ENCODE measurements at places on chromosomes 11 and 22. TPM values are rescaled to one million over a fixed set of nuclear protein-coding genes. Genes with fewer than 3 reads are reported as not detected.

The TST gene
- polyA plus RNA-seq: 107 TPM

- no peak for DNase-seq
Measured at GRCh38 chr22:48057116-48057835, 1294.8 kb downstream of the TBC1D22A start.

- peak; percentile 65 for DNase-seq
Measured at GRCh38 chr11:72069787-72070251, 10.5 kb downstream of the NUMA1 start.

DNA sequence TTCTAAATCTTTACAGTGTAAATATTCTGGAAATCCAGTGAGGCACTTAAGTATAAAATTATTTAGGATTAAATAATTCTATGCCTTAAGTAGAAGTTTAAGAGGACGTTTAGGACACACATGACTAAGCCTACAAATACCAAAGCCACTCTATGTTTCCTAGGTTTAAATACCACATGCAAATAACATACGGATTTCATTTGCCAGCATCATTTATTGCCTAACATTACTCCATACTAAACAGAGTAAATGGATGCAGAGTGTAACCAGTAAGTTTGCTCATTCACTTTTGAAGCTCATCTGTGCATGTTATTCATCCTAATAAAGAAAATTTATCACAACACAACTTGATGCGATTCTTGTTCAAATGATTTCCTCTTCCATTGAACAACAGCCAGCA is 4.1 kb downstream of the BDNF start:
- no peak for DNase-seq

The GSTT2 gene
- 0.22 TPM for polyA plus RNA-seq

GRCh38 chr11:93591247-93591898 is 48.2 kb upstream of the SMCO4 start:
- DNase-seq: no peak

DNA sequence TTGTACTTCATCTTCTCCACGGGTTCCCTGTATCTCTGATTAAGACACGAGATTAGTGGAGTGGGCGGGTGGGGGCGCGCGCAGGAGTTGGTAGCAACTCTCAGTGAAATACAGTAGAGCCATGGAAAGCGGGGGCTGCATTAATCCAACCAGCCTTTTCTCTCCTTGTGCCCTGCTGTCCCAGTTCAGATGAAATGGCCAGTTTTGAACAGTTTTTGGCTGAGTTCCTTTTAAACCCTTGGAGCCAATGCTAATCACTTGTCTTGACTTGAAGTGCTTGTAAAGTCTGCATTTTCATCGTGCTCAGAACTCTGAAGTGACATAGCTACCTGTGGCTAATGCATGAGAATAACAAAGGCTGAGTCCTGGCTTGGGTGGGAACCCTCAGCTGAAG is 734 bp upstream of the TMEM123 start:
- DNase-seq: no peak

The POU2AF2 gene
- polyA plus RNA-seq: 0.26 TPM

The OR6A2 gene
- not detected for polyA plus RNA-seq

DNA sequence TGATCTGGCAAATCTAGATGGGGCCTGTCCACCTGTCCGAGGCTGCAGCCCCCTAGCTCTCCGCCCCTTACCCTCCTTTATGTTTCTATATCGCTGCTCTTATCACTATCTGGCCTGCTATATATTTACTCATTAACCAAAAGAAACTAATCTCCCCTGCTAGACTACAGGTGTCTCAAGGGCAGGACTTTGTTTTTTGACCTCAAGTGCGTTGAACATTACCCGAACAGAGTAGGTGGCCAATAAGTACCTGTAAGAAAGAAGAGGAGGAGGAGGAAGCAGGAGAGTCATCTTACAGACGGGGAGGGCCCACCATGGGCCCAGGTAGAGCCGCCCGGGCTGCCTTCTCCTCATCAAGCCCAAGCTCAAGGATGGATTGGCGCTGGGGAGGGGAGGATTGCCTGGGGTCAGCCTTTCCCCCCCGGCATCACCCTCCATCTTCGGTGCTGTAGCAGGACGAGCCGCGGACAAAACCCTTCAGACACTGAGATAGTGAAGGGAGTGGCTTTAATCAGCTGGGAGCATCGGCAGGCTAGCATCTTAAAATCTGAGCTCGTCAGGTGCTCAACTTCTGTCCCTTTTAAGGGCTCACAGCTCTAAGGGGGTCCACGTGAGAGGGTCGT is 1.2 kb upstream of the P2RY6 start:
- no peak for DNase-seq

- peak; percentile 64 for DNase-seq
Measured at GRCh38 chr11:132605825-132606570, 926.3 kb downstream of the OPCML start.

DNA sequence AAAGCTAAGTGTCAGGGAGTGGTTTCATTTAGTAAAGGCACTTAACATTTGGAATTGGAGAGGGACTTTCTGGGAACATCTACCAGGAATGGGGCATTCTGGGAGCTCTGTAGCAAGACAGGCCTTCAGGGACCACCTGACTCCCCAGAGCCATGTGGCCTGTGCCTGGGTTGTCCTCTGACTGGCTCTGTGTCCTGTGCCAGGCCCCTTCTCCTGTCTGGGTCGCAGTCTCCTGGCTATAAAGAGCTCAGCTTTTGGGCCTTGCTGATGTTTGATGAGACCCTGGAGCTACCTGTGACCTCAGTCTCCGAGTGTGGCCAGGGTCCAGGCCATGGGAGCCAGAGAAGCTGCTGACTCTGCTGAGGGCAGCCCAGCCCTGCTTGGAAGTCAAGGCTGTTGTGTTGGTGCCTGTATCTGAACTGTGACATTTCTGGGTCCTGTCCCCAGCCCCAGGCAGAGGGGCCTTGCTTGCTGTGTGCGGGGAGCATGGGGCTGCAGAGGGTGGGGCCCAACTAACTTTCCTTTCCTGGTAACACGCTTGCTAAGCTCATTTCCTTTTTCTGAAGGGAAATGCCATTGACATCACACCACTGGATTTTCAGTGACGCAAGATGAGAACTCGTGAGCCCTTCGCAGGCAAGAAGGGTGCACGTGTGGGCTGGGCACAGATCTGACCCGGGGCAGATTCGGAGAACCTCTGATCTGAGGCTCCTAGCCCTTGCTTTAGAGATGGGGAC is 41.3 kb downstream of the LRRC32 start:
- DNase-seq: peak; percentile 77

DNA sequence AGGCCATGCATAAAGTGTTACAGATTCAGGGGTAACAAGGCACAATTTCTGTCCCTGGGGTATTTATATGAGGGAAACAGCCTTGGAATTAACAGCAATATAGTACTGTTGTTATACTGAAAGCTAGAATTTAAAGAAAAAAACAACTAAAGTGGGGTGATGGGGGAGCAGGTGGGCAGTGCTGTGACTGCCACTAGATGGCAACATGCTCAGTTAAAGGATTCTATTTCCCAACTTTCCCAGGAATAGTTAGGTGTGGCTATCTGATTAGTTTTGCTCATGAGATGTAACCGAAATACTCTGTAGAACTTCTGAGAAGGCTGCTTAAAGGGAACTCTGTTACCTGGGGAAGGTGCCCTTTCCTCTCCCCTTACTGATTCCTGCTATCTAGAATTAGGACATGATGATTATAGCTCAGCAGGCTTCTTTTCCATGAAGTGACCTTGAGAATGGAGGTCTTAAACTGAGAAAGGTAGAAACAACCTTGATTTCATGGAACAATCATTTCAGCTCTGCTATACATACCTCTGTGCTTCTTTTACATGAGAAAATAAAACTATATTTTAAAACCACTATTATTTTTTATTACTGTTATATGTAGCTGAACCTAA is 102.6 kb downstream of the RELT start:
- DNase-seq: no peak

The MMP8 gene
- 77.5 TPM for polyA plus RNA-seq

- DNase-seq: no peak
Measured at GRCh38 chr22:40747361-40747760, 68.1 kb downstream of the MCHR1 start.

DNA sequence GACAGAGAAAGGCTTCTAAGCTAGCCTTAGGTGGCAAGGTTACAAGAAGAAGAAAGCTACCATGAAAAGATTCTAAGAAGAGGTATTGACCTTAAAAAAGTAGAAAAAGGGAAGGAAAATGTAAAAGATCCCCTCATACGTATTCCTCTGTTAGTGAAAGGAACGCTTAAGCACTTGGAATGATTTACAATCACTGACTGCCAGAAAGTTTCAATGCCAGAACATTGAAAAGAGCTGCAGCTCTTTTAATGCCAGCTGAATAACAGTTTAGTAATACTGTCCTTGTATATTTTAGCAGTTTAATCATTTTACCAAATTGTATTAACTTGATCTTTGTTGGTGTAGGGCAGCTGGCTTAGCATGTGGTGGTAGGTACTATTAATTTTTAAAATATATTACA is 650.7 kb downstream of the FAM181B start:
- DNase-seq: peak; percentile 75

DNA sequence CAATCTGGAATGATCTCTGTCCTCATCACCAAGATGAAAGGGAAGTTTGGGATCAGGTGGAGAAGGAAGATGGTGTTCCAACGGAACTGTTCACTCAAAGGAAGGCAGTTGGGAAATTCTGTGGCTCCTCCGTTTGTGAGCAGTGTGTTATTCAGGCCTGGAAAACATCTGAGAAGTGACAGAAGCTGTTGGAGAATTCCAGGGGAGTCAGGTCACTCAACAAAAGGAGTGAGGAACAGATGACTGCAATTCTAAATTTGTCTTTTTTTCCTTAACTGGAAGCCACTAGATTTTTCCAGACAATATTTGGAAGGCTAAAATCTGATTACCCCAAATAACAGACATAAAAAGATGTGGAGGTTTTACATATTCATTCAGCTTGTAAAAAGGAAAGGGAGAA is 107.8 kb downstream of the CD44 start:
- no peak for DNase-seq

The TH gene
- not detected for polyA plus RNA-seq

The DEUP1 gene
- polyA plus RNA-seq: 0.45 TPM

The OR6T1 gene
- not detected for polyA plus RNA-seq

GRCh38 chr22:42830161-42830560 is 26.9 kb downstream of the ARFGAP3 start:
- no peak for DNase-seq

- no peak for DNase-seq
Measured at GRCh38 chr11:90373971-90374370, 151.1 kb upstream of the CHORDC1 start.

- DNase-seq: no peak
Measured at GRCh38 chr11:75248924-75249256, 8.3 kb downstream of the TPBGL start.

DNA sequence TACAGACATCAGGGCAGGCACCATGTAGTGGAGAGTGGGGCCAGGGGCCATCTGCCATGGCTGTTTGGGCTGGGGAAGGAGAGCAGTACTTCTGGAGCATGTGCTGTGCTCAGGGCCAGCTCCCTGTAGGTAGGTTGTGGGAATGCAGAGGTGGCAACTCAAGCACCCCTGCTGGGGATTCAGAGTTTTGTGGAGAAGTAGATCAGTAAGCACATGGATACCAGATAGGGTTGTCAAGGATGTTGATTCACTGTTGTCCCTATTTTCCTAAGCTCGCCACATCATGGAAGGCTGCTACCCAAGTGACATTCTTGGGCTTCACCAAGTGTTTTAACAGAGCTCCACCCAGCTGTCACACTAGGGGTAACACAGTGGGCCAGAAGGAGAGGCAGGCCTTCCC is 67.2 kb downstream of the BMAL1 start:
- no peak for DNase-seq

The HEPHL1 gene
- not detected for polyA plus RNA-seq

- DNase-seq: no peak
Measured at GRCh38 chr11:92276773-92277172, 52.2 kb downstream of the FAT3 start.

DNA sequence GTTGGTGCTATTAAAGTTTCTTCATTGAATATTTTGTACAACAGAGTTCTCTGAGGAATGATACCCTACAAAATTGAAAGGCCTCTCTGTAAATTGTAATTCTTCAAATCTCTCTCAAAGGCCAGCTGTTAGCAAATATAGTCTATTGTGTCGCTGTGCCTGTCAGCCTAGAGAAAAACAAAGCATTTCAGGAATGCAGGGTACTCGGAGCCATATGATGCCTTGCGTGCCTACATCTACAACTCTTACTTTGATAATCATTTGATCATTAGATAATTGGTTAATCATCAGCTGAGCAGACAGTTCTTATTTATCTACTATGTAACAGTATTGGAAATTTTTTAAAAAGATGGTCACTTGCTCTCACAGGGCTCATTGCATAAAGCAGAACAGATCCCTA is 67.3 kb downstream of the RNF169 start:
- no peak for DNase-seq

DNA sequence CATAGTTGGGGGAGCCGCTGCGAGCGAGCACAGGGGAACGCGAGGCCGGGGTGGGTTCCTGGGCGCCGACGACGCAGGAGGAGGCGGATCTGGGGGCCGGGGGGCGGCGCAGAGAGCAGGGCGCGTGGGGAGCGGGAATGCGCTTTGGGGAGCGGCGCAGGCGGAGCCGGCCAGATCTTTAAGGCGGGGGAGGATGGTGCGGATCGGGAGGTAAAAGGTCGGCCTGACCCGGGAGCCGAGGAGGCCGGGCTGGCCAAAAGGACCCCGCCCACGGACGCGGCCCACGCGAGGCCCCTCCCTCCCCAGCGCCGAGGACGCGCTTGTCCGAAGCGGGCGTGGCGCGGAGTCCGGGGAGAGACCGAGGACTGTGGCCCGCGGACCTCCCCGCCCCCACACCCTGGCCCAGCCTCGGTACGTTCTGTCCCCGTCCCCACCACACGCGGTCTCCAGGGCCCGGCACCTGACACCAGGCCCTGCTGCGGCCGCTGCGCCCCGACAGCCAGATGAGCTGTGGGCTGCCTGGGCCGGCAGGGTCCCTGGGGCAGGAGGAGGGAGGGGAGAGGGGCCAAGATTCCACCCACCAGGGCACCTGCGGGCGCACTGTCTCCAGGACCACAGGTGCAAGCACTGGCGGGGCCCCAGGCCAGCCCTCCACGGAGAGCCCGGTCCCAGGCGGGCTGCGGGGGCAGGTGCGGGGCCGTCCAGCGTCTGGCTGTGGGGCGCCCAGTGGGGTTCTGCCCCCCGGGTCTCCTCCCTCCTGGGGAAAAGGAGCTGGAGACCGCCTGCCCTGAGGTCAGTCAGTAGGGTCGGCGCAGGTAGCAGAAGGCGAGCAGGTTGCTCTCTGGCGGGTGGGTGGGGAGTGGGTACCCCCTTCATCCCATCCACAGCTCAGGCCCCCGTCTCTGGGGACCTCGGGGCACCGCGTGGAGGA is 10.9 kb downstream of the PIM3 start:
- peak; percentile 27 for DNase-seq

The HIC2 gene
- 1.8 TPM for polyA plus RNA-seq

GRCh38 chr11:31106326-31106725 is 263.2 kb downstream of the DCDC1 start:
- no peak for DNase-seq

The KCNK4 gene
- polyA plus RNA-seq: not detected

GRCh38 chr22:44438056-44438455 is 60.0 kb downstream of the RTL6 start:
- DNase-seq: no peak

- DNase-seq: peak; percentile 43
Measured at GRCh38 chr11:61787928-61788491, 4.4 kb downstream of the TMEM258 start.

Data from lung (tissue), 17 donors.